ENCODE measurements at places on chromosomes 1 and 21. TPM values are rescaled to one million over a fixed set of nuclear protein-coding genes. Genes with fewer than 3 reads are reported as not detected.

DNA sequence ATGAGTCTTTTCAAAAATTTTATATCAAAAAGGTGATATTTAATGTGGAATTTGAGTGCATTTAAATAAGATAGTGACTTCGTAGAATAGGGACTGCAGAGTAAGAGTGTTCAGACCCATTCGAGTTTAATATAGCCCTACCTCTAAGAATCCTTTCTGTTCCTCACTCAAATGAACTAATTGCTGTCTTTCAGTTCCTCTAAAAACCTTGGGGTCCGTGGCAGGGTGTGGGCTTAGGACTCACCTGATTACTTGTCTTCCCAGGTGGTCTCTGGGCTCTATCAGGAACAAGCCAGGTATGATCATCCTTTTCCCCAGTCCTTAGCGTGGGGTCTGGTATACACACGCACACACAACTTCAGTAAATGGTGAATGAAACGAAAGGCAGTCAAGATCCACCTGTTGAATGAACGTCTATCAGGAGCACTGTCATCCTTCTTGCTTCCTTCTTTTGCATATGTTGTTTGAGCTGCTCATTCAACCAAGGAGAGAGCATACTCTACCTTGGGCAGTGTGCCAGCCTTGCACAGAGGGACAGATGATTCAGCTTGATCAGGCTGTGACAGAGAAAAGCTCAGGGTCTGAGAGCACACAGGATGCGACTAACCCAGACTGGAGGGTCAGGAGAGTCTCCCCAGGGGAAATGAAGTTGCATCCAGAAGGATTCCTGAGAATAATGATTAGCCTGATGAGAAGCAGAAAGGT is 1.2 kb upstream of the RNF11 start:
- H3K4me3 ChIP-seq, result peak overlapping the region; percentile 63
- H3K27me3 ChIP-seq, result no peaks in the 10 kb centered on the region
- peak overlapping the region; percentile 91 for H3K27ac ChIP-seq
- DNase-seq, result no peak

DNA sequence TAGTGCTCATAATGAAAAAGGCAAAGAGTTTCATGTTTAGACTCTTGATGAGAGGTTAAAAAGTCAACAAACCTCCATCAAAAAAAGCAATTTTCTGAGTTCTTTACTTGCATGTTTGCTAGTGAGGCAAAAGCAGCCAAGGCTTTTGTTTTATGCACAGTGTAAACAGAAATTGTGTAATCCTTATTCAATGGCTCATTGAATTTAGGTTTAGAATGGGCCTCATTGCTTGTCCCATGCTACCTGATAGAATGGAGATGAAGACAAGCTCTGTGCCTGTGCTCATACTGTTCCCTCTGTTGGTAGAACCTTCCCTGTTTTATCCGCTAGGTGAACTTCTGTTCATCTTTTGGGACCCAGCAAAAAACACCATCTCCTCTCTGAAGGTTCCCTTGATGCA is 10.0 kb upstream of the LRRC8D start:
- no peaks in the 10 kb centered on the region for H3K27me3 ChIP-seq
- no peak for DNase-seq
- no peak overlapping the region for H3K4me3 ChIP-seq
- H3K27ac ChIP-seq, result no peak overlapping the region

The IKBKE gene
- total RNA-seq, result 18.4 TPM

The CLEC20A gene
- not detected for total RNA-seq

DNA sequence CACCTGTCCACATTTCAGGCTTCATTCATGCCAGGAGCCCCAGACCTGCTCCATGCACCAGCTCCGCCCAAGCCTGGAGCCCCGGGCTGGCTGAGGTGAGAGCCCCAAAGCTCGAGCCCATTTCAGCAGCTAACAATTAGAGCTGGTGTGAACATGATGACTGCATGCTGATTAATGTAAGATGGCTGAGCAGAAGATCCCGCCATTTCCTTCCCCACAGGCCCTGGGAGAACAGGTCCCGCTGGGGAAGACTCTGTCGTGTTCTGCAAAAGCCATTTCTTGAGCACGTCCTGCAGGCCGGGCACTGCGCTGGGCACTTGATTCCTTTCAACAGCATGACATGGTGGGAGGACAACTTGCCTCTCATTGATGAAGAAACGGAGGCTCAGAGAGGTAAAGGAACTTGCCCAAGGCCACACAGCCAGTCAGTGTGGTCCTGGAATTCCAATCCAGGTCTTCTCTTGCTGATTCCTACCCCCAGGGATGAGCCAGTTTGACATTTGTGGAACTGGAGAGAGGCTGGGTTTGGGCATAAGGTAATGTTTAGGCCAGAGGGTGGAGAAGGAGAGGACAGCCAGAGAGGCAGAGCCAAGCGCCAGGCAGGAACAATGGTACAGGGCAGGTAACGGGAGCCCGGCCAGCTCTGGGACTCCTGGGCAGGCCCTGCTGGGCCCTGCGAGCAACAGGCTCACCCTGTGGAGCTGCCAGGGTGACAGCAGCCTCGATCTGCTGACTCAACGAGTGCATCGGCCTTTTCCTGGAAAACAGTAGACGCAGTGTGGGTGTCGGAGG is 28.1 kb upstream of the EPHA2 start:
- H3K36me3 ChIP-seq, result no peaks in the 10 kb centered on the region
- no peak overlapping the region for H3K27ac ChIP-seq
- no peak for DNase-seq

The LINGO4 gene
- 0.09 TPM for total RNA-seq

- no peak overlapping the region for H3K4me3 ChIP-seq
- no peaks in the 10 kb centered on the region for H3K27me3 ChIP-seq
- DNase-seq, result no peak
- H3K27ac ChIP-seq, result no peak overlapping the region
Measured at GRCh38 chr1:9097947-9098705, 28.7 kb upstream of the SLC2A5 start.

DNA sequence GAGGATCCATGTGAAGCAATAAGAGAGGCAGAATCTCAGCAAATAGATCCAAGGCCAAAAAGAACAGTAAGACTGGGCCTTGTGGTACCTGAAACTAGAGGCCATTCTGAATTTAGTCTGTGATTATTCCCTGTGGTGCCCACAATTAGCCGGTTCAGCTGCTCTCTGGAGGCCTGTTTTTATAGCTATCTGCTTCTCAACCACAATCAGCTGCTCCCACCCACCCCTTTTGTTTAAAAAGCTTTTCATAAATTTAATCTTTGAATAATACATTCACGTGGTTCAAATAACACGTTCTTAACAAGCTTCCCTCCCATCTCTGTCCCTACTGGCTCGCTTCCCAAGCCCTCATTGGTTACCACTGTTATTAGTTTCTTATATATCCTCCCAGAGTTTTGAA is 18.0 kb downstream of the UBE2T start:
- no peaks in the 10 kb centered on the region for H3K36me3 ChIP-seq
- no peak for DNase-seq

The LDLRAD1 gene
- not detected for total RNA-seq

DNA sequence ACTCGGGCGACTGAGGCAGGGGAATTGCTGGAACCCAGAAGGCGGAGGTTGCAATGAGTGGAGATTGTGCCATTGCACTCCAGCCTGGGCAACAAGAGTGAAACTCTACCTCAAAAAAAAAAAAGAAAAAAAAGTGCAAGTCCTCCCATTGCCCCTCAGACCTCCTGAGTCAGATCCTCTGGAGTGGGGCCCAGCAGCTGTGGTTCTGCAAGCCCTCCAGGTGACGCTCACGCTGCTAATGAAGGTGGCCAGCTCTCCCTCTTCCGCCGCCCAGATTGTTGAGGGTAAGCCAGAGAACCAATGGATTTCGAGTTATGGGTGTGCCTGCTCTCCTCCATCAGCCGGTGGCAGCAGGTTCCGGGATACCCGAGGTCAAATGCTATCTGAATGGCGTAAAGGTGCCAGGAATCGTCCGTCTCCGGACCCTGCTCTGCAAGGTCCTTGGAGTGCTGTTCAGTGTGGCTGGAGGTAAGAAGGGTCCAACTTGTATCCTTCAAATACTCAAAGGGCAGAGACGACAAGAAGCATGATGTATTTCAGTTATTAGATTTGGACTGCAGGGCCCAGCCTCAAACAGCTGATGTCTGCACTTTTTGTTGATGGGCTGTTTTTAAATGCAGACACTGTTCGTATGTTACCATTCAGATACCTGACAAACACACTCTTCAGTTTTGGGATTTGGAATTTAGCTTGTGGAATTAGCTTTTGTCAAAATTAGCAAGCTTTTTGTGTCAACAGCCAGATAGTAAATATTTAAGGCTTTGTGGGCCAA is 17.6 kb downstream of the CLCN6 start:
- H3K4me1 ChIP-seq, result no peaks in the 10 kb centered on the region
- H3K36me3 ChIP-seq, result peaks cover 24% of the 10 kb centered on the region
- DNase-seq, result no peak
- H3K27me3 ChIP-seq, result no peaks in the 10 kb centered on the region

The BEST4 gene
- total RNA-seq, result 1.2 TPM

The HMCN1 gene
- total RNA-seq, result 0.02 TPM

GRCh38 chr1:22749503-22749902 is 38.9 kb downstream of the EPHB2 start:
- H3K36me3 ChIP-seq, result no peaks in the 10 kb centered on the region
- H3K4me1 ChIP-seq, result no peaks in the 10 kb centered on the region
- no peak overlapping the region for H3K4me3 ChIP-seq
- no peaks in the 10 kb centered on the region for H3K27me3 ChIP-seq
- H3K27ac ChIP-seq, result no peak overlapping the region

The ALPL gene
- total RNA-seq, result not detected

The TMPRSS3 gene
- 19.6 TPM for total RNA-seq

The AJAP1 gene
- not detected for total RNA-seq

GRCh38 chr1:42978317-42979035 is 19.8 kb upstream of the SLC2A1 start:
- H3K4me1 ChIP-seq, result no peaks in the 10 kb centered on the region
- H3K4me3 ChIP-seq, result no peak overlapping the region
- H3K27ac ChIP-seq, result no peak overlapping the region
- H3K36me3 ChIP-seq, result no peaks in the 10 kb centered on the region
- no peak for DNase-seq

GRCh38 chr1:21152423-21153100 is 24.1 kb downstream of the EIF4G3 start:
- H3K27me3 ChIP-seq, result no peaks in the 10 kb centered on the region
- H3K4me3 ChIP-seq, result no peak overlapping the region
- H3K27ac ChIP-seq, result no peak overlapping the region
- DNase-seq, result no peak
- no peaks in the 10 kb centered on the region for H3K36me3 ChIP-seq

GRCh38 chr1:202713110-202713509 is 2.9 kb upstream of the SYT2 start:
- no peak for DNase-seq
- H3K27me3 ChIP-seq, result peaks cover 25% of the 10 kb centered on the region
- H3K4me1 ChIP-seq, result no peaks in the 10 kb centered on the region
- H3K36me3 ChIP-seq, result no peaks in the 10 kb centered on the region
- no peak overlapping the region for H3K4me3 ChIP-seq

The NBPF6 gene
- not detected for total RNA-seq

The G0S2 gene
- 3.8 TPM for total RNA-seq

DNA sequence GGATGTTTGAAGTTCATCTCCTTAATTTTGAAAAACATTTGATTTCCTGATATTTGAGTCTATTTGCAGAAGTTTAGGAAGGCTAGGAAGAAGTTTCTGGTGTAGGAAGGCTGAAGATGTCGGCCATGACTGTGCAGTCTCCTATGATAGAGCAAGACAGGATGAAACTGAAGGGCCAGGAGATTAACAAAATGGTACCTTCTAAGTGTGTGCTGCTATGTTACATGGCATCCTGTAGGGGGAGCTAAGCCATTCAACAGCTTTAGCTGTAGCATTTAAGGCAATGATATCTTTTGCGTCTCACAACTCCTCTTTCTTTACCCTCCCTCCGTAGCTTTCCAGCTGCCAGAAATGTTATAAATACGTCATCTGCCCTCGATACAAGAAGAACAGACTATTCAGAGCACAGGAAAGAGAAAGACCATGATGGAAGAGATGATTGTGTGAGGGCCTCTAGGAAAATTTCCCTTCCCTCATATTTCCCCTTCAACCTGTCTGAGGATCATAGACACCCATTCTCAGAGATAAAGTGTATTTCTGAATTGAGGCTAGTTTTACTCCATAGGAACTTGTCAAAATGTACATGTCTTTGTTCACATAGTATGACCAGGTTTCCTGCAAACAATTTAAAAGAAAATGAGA is 61.1 kb downstream of the XCL1 start:
- no peak overlapping the region for H3K4me3 ChIP-seq
- H3K27ac ChIP-seq, result no peak overlapping the region
- H3K36me3 ChIP-seq, result no peaks in the 10 kb centered on the region
- H3K4me1 ChIP-seq, result no peaks in the 10 kb centered on the region

- H3K4me3 ChIP-seq, result no peak overlapping the region
- no peak overlapping the region for H3K27ac ChIP-seq
- DNase-seq, result no peak
- H3K36me3 ChIP-seq, result no peaks in the 10 kb centered on the region
Measured at GRCh38 chr1:41110286-41110685, 88.8 kb upstream of the SLFNL1 start.

The CRYBG2 gene
- 1.3 TPM for total RNA-seq

- H3K27ac ChIP-seq, result no peak overlapping the region
- no peaks in the 10 kb centered on the region for H3K36me3 ChIP-seq
- H3K4me3 ChIP-seq, result no peak overlapping the region
- H3K4me1 ChIP-seq, result no peaks in the 10 kb centered on the region
Measured at GRCh38 chr1:19815801-19816736, 986 bp upstream of the RNF186 start.

DNA sequence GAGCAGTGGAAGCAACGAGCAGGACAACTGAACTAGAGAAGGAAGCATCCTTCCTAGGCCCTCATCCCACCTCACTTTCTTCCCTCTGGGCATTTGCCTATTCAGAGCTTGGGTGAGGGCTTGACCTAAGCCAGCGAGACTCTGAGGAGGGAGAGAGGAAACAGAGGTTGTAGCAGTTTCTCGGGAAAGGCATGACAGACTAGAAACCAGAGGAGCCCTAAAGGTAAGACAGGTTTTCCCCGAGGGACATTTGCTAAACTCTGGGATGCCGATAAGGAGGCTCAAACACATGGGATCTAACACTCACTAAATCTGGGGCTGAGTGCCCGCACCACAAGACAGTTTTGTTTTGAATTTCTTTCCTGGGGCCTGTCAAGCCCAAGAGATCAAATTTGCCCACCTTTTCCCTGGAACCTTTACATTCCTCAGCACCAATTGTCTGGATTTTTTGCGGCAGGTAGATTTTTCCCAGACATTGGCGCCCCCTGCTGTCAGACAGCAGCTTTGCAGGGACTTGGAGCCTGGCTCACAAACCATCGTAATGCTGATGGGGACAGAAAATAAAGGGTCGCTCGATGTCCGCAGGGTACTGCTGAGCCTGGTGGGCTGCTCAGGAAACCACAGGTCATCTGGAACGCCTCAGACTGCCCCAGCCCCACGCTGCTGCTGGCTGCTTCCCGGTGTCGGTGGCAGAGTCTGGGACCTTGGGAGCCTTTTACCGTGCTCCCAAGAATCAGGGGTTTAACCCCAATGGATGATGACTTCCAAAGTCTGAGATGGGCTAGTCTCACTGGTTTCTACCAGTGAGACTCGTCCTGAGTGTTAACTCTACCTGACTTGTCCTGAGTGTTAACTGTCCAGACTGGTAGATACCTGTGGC is 23.4 kb upstream of the TSPAN2 start:
- DNase-seq, result peak; percentile 51
- no peaks in the 10 kb centered on the region for H3K4me1 ChIP-seq
- H3K27ac ChIP-seq, result no peak overlapping the region
- no peak overlapping the region for H3K4me3 ChIP-seq
- H3K36me3 ChIP-seq, result no peaks in the 10 kb centered on the region

The PRELP gene
- total RNA-seq, result not detected

- DNase-seq, result no peak
- H3K27ac ChIP-seq, result no peak overlapping the region
- no peak overlapping the region for H3K4me3 ChIP-seq
- H3K27me3 ChIP-seq, result no peaks in the 10 kb centered on the region
- H3K36me3 ChIP-seq, result no peaks in the 10 kb centered on the region
Measured at GRCh38 chr1:9900142-9901043, 9.7 kb downstream of the CTNNBIP1 start.
